ENCODE measurements at places on chromosomes 7 and 10. TPM values are rescaled to one million over a fixed set of nuclear protein-coding genes. Genes with fewer than 3 reads are reported as not detected.
A peak's percentile ranks its signal among the peaks of the same experiment; 100 is the strongest.

DNA sequence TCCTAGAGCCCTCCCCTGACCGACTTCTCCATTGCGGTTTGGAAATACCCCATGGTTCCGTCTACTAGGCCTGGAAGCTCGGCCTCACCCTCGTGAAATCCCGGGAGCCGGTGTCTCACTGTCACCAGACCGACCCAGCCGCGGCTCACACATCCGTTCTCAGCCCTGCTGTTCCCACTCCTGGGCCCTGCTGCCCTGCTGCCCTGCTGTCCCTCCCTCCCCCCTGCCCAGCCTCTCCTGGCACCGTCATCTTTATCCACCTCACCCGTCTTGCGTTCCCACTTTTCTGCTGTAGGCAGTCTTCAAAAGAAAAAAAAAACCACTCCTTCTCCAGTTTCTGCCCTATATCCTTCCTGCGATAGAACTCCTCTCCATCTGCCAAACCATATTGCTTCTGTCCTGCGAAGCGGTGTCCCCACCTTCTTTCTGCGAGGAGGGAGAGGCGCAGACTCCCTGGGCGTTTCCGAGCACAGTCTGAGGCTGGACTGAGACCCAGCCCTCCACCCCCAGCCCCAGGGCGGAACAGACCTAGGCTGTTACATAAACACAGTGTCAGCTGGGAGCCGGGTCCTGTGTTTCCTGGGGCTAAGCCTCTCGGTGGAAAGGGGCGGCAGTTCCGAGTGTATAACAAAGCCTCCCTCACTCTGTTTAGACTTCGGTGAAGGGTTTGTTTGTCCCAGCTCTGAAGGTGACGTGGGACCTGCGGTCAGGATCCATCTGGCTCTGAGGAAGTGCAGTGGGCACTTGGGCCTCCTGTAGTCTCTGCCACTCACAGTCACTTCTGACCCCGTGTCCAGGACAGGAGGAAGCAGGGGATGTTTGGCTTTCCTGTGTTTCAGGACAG lies 2.8 kb downstream of the AGAP3 start:
- peak; percentile 80 for DNase-seq

GRCh38 chr10:45399113-45399512 lies 25.1 kb downstream of the ALOX5 start:
- DNase-seq: no peak

DNA sequence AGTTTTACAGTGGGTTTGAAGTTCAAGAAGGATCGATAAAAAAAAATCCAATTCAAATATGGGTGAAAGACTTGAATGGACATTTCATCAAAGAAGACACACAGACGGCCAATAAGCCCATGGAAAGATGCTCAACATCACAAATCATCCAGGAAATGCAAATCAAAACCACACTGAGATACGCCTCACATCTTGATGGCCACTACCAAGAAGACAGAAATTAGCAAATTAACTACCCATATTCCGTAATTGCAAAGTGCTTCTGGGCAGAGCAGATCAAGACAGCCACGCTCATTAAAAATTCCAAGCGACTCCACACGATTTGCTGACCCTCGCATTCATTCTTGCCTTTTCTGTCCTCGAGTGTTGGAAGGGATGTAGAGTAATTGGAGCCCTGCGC lies 34.1 kb upstream of the PPP2R2D start:
- DNase-seq: no peak

The PNLIP gene
- not detected for polyA plus RNA-seq

DNA sequence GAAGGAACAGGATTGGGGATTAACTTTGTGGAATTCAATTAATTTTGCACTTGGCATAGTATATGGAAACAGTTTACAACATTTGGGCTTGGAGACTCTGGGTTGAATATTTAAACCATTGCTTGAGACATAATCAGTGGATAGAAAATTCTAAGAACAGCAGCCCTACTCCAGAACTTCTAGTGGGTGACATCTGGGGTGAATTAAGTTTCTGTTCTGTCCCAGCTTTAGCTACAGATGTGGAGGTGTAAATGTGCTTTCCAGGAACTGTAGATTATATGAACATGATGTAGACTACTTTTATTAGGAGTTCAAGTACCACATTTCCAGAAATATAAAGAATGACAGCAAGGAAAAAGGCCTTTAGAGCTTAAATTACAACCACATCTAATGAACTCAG lies 51.9 kb upstream of the SKAP2 start:
- no peak for DNase-seq

The COL28A1 gene
- 1.3 TPM for polyA plus RNA-seq

DNA sequence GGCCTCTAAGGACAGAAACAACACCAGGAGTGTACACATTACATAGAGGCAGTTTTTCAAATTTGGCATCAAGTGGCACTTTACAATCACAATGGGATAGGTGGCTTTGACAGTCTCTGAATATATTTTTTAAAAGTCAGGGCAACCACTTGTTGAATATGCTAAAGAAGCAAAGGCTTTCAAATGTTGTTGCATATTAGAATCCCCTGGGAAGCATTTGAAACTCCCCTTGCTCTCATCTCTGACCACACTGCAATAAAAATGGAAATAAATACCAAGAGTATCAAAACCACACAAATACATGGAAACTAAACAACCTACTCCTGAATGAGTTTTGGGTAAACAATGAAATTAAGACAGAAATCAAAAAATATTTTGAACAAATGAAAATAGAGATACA lies 106.5 kb upstream of the RAB11FIP2 start:
- no peak for DNase-seq

The DNAH11 gene
- polyA plus RNA-seq: 0.04 TPM

DNA sequence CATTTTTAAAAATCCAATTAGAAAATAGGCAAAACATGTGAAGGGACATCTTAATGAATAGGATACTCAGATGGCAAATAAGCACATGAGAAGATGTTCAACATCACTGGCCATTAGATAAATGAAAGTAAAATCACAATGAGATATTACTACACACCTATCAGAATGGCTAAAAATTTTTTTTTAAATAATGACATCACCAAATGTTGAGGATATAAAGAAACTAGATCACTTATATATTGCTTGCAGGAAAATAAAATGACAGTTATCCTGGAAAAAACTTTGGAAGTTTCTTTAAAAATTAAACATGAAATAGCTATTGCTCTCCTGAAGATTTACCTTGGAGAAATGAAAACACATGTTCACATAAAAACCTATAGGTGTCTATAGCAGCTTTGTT lies 127.8 kb downstream of the ALOX5 start:
- no peak for DNase-seq

GRCh38 chr10:48505394-48506112 lies 99.3 kb downstream of the ARHGAP22 start:
- DNase-seq: no peak

GRCh38 chr7:137934941-137935883 lies 66.7 kb downstream of the CREB3L2 start:
- DNase-seq: no peak

DNA sequence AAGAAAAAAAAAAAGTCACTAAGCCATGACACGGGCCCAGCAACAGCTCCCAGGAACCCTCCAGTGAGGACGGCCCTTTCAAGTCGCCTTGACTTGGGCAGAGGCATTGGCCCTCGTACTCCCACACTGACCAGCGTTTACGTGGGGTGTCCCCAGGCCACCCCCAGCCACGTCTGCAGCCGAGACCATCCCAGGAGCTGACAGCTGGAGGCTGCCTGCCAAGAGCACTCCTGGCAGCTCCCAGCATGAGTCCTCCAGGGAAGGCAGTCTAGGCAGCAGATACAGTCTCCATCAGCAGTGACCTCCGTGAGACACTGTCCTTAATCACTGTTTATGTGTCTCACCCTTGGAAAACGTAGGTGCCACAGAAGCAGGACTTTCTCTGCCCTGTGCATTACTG lies 86.5 kb downstream of the PROSER2 start:
- no peak for DNase-seq

The A1CF gene
- 0.03 TPM for polyA plus RNA-seq

- no peak for DNase-seq
Observed at GRCh38 chr7:19852192-19852591, 78.8 kb upstream of the TMEM196 start.

GRCh38 chr7:3399858-3400257 lies 98.8 kb downstream of the SDK1 start:
- DNase-seq: no peak

DNA sequence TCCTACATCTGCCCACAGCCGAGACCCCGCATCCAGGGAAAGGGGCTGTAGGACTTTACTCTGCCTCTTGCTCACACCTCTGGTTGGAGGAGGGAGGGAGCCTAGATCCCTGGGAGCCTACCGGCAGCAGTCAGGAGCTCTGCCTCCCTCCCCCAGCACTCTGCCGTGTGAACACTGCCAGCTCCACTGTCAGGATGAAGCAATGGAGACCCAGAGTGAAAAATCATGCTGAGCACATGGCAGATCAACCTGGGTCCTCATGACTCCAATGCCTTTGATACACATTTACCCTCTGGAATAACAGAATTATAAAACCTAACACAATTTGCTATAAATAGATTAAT lies 477.7 kb downstream of the TNS3 start:
- DNase-seq: no peak

DNA sequence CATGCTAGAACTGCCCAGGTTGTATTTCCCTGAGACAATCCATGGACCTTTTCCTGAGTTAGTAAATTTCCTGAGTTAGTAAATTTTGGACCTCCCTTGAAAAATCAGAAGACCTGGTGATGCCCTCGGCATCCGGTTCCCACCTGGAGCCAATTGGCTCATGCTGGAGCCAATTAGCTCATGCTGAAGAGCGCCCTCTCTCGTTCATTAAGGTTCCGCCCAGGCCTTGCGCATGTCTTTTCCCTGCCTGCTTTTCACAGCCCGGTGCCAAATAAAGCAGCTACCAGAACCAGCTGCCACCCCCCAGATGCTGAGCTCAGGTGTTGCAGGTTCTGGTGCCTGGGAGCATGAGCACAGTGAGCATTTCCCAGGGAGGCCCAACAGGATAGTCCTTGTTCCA lies 96.2 kb downstream of the APBB1IP start:
- DNase-seq: no peak

DNA sequence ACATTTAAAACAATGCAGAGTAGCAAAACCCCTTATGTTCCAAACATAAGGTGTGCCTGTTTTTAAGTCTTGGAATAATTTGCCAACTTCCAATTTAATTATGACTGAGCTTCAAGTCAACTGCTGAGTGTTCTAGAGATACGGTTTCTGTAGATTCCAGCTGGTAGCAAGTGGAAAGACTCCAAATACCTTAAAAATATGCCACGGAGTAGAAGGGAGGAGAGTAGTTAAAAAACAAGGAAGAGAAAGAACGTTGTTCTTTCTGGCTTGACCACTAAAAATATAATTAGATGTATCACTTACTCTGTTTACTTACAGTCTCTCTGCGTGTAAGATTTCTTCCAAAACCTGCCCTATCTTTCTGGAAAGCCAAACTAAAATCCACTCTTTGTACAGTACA lies 24.5 kb upstream of the ABLIM1 start:
- no peak for DNase-seq

Measured in heart left ventricle (tissue), 16 donors.